SJSA1 (cell line): ENCODE measurements at places on chromosomes 7 and 10. TPM values are rescaled to one million over a fixed set of nuclear protein-coding genes. Genes with fewer than 3 reads are reported as not detected.

PCGF5 gene
- total RNA-seq, result 16.7 and 32.1 TPM in 2 replicates

AFAP1L2 gene
- total RNA-seq, result 1.3 and 2.1 TPM in 2 replicates

HEPACAM2 gene
- not detected in 2 replicates for total RNA-seq

CALML3 gene
- total RNA-seq, result not detected in 2 replicates

DLX6 gene
- total RNA-seq, result 1.8 and 3.3 TPM in 2 replicates

ABCA13 gene
- 4.5 and 6.7 TPM in 2 replicates for total RNA-seq

CHAT gene
- total RNA-seq, result not detected in 2 replicates

GPR15LG gene
- not detected in 2 replicates for total RNA-seq

PLAC9 gene
- total RNA-seq, result not detected in 2 replicates

SCART1 gene
- total RNA-seq, result 0.09 and 0.18 TPM in 2 replicates

DNA sequence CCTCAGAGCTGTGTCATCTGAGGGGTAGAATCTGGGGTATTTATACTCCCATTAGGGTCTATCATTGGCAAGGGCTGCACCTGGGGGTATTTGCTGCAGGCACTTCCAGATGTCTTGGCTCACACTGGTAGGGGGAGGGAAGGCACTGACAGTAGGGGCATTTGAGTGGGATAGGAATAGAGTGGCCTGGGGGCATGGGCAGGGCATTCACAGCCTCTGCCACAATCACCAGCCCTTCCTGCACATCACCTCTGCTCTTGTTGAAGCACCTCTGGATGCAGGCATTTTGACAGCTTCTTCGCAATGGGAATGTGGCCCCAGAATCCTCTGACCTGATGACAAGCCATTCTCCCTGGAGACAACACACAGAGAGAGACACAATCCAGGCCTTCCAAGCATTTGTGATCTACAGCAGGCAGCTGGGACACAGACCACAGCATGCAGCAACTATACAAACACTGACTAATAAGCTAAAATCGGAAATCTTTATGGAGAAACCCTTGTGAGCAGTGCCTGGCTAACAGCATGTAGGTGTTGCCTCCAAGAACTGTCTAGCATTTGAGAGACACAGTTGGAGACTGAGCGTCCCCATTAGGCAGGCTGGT, 178.5 kb downstream of the KCNMA1 start:
- DNase-seq, result no peak

GRCh38 chr7:18890885-18891621, 226.4 kb downstream of the TWIST1 start:
- peak; percentile 50 for DNase-seq

GRCh38 chr7:128841921-128842673, 11.9 kb downstream of the FLNC start:
- DNase-seq, result peak; percentile 75

GRCh38 chr10:58477122-58477521, 35.5 kb upstream of the BICC1 start:
- DNase-seq, result no peak

DNA sequence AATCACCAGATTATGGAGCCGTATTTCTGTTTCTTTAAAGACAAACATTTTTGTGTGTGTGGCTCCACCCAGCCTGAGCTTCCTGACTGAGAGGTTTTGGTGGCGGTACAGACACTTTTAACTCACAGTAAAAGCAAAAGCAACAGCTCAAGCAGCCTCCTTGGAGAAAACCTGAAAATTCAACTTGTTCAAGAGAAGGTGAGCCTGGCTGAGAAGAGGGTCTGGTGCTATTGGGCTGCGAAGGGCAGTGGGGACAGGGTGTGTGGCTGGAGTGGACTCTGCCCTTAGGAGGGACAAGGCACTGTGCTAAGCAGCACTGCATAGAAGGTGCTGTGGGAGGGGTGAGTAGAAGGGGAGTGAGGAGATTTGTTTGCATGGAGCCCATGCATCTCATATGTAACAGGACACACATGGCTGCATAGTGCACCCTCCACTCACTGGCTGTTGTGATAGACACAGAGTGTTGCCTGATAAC, at the start of gene GIMAP7:
TSS of gene GIMAP7 (plus strand) at position 125 of the 475 bp plus-strand sequence. CDS start 5,103 bp downstream, outside the sequence.
- DNase-seq, result no peak

- DNase-seq, result peak; percentile 54
Observed at GRCh38 chr10:22002591-22003176, 846 bp downstream of the DNAJC1 start.

GRCh38 chr7:144483189-144483588, 79.7 kb upstream of the NOBOX start:
- no peak for DNase-seq

DNA sequence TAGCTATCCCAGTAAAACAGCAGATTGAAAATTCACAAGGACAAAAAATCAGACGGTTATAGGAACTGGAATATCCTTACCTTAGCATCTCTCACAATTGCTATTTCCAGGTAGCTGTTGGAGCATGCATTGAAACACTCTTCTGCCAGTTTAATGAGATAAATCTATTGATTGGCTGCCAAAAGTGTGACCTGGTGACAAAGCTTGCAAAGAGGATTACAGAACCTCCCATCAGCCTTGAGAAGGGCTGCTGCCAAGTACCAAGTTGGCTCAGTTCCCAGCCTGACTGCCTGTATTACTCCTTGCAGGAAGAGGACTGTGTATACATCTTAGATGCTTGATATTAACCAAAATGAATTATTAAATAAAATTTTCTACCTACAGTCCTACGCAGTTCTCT, 5.1 kb downstream of the PRLHR start:
- no peak for DNase-seq

GRCh38 chr10:43039624-43040481, 37.0 kb upstream of the RET start:
- peak; percentile 33 for DNase-seq

- DNase-seq, result no peak
Observed at GRCh38 chr10:108653531-108653930, 1269.8 kb downstream of the XPNPEP1 start.

DNA sequence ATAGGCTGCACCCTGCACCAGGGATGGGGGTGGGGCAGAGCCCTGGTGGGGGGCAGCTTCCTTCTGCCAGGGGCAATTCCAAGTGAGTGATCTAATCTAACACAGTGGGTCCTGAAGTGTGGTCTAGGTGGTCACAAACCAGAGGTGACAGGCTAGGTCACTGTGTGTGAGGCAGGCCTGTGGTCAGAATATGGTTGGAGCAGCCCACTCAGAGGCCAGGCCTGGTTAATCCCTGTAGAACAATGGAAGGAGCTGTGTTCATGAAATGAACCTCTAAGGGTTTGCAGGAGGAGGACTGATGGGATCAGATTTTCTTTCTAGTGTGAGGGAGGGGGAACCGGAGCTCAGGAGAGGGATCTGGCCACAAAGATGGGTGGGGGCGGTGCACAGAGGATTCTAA, 10.0 kb upstream of the TSPAN14 start:
- peak; percentile 67 for DNase-seq

- peak; percentile 73 for DNase-seq
Observed at GRCh38 chr7:92645114-92646061, 55.2 kb upstream of the FAM133B start.

GRCh38 chr10:43347997-43348396, 23.4 kb upstream of the FXYD4 start:
- no peak for DNase-seq

DNA sequence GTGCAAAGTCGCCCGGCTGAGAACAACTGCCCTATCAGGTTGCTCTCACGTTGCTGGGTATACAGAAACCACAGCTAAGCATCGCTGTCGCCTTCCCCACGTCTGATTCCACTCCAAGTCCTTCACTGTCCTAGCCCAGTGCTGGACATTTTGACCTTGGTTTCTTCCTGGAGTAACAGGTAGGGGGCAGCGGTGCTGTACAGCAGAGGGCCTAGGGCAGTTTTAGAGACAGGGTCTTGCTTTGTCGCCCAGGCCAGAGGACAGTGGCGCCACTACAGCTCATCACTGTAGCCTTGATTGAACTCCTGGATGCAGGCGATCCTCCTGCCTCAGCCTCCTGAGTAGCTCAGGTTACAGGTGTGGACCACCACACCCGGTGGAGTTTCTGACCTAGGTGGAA, 2.6 kb downstream of the CLDN15 start:
- no peak for DNase-seq

- no peak for DNase-seq
Observed at GRCh38 chr10:112535531-112535951, 88.5 kb downstream of the VTI1A start.

DNA sequence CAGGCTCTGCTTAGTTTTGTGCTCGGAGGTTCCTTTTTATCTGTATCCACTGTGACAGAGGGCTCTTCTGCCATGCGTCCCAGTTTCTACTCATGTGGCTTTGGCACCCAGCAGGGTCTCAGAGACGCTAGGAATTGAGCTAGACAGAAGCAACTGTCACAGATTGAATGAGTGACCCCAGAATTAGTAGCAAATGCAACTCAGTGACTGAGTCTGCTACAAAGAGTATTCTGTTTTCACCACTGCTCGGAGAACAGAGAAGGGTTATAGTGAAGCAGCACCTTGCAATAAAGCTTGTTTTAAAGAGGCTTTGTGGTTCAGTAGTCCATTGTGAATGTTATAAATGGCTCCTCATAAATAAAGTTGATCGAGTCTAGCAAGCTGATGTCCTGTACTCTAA, 113.2 kb downstream of the DNAH11 start:
- no peak for DNase-seq

DNA sequence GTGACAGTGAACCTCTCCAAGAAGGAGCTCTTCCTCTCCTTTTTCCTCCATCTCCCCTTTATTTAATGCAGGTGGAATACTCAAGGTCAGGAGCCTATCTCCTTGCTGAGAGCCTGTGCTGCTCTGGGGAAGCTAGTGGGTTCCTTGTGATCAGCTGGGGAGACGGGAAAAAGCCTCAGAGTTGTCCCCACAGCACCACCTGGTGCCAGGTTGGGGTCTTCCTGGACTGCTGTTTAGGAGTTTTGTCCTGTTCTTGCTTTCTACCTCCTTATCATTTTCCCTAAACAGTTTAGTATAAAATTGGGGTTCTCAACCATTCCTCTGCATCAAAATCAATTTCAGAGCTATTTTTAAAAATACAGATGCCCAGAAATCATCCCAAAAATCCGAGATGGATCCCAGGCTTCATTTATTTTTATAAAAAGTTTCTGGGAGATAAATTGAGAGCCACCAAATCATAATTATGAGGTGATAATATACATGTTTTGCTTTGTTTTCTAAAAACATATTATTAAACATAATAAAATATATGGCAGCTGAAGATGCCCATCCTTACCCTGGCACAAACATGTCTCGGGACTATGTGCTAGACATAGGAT, 44.3 kb downstream of the MACC1 start:
- DNase-seq, result peak; percentile 52

DNA sequence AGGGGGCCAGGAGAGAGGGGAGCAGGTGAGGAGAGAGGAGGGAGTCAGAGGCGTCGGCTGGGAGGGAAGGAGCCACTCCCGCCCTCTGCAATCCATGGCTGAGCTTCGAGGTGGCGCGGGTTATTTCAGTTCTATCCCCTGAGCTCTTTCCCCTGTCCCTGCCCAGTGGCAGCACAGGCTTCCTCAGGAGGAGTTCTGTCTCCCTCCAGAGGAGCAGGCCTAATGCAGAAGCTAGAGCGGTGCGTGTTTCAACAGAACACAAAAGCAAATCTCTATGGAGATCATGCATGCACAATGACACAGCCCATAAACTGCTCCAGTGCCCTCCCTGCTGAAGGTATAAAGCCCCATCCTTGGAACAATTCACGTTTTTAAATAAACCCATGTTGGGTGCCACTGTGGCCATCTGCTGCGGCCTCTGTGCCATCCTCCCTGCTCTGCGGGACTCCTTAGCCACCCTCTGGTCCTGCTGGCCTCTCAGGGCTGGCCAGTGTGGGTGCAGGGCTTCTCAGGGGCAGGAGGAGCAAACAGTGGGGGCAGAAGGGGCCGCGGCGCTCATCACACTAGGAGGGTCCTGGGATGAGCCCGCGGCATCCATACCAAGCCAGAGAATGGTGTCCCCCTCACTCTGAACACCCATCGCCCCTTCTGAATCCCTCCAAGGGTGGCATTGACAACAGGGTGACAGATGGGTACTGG, 192.6 kb upstream of the LYZL2 start:
- DNase-seq, result no peak

- DNase-seq, result no peak
Observed at GRCh38 chr7:79647711-79648110, 194.2 kb upstream of the MAGI2 start.
